Sigmoid colon (tissue), 7 donors: ENCODE measurements at places on chromosomes 7 and 10. TPM values are rescaled to one million over a fixed set of nuclear protein-coding genes. Genes with fewer than 3 reads are reported as not detected.

Gene ACTA2
- 3,304 TPM for total RNA-seq

Gene CDC123
- total RNA-seq: 61.7 TPM

Gene CLDN4
- total RNA-seq: not detected

- DNase-seq: no peak
Observed at GRCh38 chr10:70167246-70167645, 3.1 kb downstream of the SAR1A start.

DNA sequence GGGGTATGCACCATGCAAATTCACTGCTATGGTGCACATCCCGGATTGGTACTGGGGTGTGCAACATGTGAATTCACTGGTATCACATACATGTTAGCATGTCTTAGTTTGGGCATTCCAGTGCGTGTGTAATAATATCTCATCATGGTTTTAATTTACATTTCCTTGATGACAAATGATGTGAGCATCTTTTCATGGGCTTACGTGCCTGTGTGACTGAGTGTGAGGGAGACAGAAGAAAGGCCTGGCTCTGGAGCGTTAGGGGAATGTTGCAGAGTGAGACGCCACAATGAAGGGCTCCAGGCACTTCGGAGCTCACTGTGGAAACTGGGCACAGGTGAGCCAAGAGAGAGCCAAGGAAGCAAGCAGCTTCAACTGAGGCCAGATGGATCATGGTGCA, 162.6 kb downstream of the UBE2H start:
- no peak for DNase-seq

DNA sequence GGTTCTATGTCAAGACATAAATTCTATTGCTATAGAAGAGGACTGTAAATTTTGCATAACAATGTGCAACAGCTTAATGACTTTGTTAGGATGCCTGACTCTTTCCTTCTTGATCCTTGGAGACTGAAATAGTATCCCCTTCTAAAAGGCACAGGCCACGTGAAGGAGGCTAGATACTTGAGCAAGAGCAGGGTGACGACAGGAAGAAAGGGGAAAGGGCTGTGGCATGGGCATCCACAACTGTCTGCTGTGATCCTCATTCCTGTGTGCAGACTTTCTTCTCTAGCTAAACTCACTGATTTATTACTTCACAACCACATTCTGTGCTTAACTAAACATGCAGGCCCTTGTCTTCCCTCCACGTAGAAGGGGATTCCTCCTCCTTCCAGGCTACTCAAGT, 1111.8 kb upstream of the C7orf33 start:
- no peak for DNase-seq

GRCh38 chr7:100946766-100947365, 2.5 kb upstream of the MUC3A start:
- DNase-seq: no peak

DNA sequence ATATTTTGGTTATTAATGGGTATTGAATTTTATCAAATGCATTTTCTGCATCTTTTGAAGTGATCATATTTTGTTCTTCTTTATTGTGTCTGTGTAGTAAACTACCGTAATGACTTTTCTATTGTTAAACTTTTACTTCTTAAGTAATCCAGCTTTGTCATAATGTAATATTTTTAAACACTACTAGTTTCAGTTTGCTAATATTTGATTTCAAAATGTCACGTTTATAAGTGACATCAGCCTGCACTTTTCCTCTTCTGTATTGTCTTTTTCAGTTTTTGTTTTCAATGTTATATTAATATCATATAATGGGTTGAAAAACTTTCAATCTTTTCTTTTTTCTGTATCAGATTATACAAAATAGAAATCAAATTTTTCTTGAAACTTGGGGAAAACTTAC, 71.6 kb upstream of the ANKRD1 start:
- DNase-seq: no peak

DNA sequence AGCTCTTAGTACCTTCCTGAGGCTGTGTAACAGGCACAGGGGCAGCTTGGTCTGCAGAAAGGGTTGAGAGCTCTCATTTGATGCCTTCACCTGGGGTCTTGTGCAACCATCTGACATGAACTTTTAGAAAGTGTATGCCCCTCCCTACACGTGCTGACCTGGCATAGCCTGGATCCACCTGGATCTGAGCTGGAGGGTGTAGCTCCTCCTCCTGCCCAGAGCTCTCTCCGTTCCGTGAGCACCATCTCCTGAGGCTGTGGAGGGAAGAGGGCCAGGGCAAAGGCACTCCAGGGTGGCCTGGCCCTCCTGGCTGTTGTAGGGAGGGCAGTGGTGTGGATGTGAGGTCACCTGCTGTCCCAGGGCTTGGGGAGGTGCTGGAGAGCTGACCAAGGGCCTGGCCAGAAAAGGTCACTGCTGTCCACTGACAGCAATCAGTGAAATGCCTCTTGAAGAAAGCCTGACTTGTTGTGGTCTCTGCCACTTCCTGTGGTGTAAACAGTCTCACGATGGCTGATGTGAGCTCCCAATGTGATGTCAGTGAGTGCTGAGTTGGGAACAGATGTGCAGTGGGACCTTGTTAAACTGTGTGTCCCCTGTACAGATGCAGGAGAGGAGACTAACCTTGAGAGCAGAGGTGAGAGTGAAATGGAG, 23.0 kb downstream of the AMZ1 start:
- DNase-seq: no peak
